CD4-positive, alpha-beta T cell treated with Interleukin-6 at 100 ng/mL for 8 hours (primary cell): ENCODE measurements at places on chromosomes 2 and 18.

DNA sequence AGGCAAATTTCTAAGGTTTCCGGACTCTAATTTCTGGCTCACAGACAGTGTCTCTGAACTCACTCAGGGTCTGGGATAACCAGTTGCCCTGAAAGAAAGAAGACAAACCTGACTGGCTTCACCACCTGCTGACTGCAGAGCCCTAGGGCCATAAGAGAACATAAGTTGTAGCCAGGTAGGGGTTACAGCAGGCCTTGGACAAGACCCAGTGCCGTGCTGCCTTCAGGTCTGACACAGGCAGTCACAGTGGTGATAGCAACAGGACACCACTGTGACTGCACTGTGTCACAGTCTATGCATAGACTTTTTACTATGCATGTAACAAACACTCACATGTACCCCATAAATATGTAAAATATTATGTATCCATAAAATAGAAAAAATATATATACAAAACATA, 508.5 kb downstream of the PID1 start:
- no peak for DNase-seq

GRCh38 chr2:85692039-85692645, 2.0 kb upstream of the GNLY start:
- no peak for DNase-seq

GRCh38 chr2:100744589-100744988, 75.3 kb upstream of the NPAS2 start:
- DNase-seq = no peak

- DNase-seq = no peak
Measured at GRCh38 chr2:169139145-169139544, 69.8 kb downstream of the DHRS9 start.

GRCh38 chr2:424306-425171, 136.6 kb upstream of the ALKAL2 start:
- no peak for DNase-seq

GRCh38 chr2:150925611-150926010, 336.1 kb downstream of the RBM43 start:
- no peak for DNase-seq

- DNase-seq = no peak
Measured at GRCh38 chr18:62339106-62339988, 14.2 kb downstream of the TNFRSF11A start.

- no peak for DNase-seq
Measured at GRCh38 chr18:360676-361075, 92.8 kb upstream of the THOC1 start.

DNA sequence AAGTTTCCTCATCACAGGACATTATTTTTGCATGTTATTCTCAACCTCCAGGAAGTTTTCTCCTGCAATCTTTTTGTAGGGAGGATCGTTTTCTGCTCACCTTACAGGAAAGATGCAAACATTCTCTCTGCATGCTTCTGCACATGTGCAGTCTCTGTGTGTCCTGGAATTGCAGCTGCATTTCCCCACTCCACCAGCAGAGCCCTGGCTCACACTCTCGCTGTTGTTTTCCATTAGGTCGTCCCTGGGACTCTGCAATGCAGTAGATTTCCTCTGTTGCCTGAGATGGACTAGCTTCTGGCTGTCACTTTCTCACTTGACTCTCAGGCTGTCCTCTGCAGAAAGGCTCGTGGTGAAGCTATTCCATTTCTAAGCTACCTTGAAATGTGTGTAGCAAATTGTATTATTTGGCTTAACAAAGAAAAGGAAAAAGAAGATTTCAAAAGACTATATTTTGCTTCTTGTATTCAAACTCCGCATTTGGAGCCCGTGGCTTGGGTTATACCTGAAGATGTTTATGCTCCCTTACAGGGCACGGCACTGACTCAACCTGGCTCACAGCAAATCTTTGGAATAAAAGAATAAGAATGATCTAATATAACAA, 346.7 kb downstream of the RAD51AP2 start:
- no peak for DNase-seq

DNA sequence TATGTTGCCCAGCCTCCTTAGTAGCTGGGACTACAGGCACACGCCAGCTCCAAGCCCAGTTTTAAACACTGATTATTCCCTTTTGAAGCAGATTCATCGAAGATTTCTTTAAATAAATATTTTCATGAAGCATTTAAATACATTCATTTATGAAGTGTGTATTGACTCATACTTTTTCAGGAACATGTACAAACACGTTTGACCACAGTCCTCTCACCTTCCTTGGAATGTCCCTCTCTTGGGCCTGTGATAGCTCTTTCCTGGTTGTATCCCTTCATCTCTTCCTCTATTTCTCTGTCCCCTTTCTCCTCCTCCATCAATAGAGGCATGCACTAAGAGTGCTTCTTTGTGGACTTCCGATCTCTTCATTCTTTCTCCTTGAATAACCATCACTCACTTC, 2.5 kb downstream of the PSTPIP2 start:
- no peak for DNase-seq

DNA sequence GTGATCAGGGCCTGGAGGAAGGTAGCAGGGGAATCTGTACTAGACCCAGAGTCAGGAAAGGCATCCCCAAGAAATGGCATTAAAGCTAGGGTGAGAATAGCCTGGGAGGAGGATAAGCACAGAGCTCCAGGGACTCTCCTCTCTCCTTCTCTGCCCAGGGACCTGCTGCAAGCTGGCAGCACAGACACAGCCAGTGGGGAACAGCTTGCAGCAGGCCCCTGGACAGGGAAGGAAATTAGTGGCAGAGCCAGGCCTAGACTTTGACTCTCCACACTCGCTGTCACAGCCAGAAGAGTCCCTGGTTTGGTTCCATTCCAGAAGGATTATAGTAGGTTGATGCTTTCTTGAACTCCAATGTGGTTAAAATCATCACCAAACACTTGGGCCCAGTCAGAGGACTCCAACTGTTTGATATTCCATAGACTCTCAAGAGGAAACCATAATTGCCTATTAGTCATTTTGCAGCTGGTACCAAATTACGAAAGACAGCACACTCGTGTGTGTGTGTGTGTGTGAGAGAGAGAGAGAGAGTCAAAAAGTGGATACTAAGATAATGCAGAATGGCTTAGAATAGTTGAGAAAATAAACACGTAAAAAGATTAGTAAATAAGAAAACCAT, 95.5 kb upstream of the ATP8B1 start:
- DNase-seq = no peak

GRCh38 chr2:96119389-96119751, 3.0 kb upstream of the ADRA2B start:
- DNase-seq = no peak
